ENCODE measurements at places on chromosomes 7 and 10.

DNA sequence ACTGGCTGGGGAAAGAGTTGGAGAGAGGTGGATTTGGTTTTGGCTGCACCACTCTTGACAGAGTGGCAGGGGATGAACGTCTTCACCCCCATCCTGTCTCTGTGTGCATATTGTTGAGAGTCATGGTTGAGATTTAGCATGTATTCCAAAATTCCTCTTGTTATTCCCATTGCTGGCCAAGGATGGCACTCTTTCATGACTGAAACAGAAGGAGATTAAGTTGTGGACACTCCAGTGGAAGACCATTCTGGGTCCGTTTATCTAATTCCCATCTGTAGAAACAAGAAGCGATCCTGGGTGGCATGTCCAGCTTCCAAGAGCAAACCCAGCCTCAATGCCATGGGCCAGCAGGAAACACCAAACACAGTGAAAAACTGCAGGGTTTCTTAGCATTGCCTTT is 469.0 kb upstream of the IGFBP3 start:
- no peak for ATAC-seq

- no peak for ATAC-seq
Observed at GRCh38 chr10:7756360-7756992, 31.3 kb downstream of the KIN start.

GRCh38 chr7:120070201-120070600 is 202.8 kb upstream of the KCND2 start:
- ATAC-seq = no peak

DNA sequence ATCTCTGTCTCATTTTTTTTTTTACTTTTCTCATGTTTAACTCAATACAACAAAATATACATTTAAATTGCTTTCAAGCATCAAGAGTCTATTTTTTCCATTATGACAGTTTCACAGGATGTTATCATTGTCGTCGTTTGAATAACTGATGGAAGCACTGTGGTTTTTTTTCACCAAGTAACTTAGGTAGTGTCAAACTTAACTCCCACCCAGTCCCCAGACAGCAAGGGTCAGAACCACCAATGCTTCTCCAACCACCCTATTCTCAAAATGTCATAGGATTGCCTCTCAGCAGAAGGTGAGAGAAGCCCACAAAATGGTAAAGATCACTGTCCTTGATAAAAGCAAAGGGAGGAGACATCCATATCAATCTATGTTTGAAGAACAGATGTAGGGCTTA is 339.4 kb downstream of the SFMBT2 start:
- ATAC-seq = no peak

DNA sequence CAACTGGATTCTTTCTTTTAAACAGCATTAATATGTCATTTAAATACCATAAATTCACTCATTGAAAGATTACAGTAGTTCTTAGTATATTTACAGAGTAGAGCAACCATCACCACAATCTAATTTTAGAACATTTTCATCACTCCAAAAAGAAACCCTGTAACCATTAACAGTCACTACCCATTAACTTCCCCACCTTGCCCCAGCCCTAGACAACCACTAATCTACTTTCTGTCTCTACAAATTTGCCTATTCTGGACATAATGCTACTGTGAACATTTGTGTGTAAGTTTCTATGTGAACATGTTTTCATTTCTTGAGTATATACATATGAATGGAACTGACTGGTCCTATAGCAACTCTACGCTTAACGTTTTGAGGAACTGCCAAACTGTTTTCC is 42.4 kb downstream of the P4HA1 start:
- ATAC-seq = no peak

- ATAC-seq = no peak
Observed at GRCh38 chr10:15433850-15434537, 62.9 kb upstream of the FAM171A1 start.

- ATAC-seq = no peak
Observed at GRCh38 chr10:30559180-30559579, 70.4 kb downstream of the LYZL2 start.

GRCh38 chr7:45404622-45405021 is 169.5 kb upstream of the ADCY1 start:
- no peak for ATAC-seq

Data from esophagus mucosa (tissue), 1 donor.